ENCODE measurements at places on chromosomes 2 and 18.

DNA sequence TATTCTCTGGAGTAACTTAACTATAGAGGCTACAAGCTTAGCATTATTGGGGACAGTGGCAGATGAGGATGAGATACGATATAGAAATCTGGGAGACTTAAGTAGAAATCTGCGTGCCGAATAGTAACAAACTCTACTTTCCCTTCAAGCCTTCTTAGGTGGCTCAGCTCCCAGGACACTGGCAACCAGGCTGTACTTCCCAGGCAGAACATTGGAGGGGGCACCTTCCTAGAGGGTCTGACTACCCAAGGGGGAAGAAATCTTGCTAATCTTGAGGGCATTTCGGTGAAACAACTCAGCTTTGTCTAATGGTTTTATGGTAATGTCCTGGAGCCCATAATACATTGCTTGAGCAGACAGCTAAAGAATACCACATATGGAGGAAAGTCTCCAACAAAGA is 126.2 kb upstream of the DTNA start:
- no peak for DNase-seq

DNA sequence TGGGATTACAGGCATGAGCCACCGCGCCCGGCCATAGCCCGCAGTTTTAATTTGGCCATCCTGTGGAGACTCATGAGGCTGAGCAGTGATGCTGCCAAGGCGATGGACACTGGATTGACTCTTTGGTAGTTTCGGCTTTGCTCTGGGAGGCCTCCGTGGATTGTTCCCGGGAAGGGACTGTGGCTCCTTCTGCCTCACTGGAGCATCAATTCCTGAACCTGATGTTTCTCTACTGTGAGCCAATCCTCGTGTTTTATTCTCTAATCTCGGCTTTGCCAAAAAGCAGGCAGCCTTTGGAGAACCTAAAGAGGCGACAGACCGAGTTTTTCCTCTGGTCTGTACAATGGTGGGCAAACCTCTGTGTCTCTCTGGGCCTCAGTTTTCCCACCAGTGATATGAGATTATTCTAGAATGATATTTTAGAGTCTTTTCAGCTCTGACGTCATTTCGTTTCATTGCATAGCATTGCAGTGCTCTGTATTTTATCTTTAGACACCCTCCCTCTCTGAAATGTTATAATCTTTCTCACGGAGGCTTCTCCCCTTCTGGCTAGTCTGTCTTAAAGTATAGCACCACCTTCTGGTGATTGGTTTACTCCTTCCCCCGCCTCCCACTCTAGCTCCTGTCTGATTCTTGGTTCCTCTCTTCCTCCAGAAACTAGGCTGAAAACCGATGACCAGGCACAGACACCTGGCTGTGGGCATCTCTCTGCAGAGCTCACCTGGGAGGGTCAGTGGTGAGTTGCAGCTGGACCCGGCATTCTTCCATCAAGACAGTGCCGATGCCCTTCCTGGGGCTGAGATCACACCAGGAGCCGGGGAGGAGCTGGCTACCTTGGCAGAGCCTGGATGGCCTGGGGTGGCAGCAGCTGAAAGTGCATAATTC is 341.3 kb downstream of the MYCN start:
- peak; percentile 36 for DNase-seq

- no peak for DNase-seq
Observed at GRCh38 chr2:129080715-129081476, 762.2 kb upstream of the HS6ST1 start.

- DNase-seq = no peak
Observed at GRCh38 chr2:120258196-120258595, 5.5 kb downstream of the RALB start.

DNA sequence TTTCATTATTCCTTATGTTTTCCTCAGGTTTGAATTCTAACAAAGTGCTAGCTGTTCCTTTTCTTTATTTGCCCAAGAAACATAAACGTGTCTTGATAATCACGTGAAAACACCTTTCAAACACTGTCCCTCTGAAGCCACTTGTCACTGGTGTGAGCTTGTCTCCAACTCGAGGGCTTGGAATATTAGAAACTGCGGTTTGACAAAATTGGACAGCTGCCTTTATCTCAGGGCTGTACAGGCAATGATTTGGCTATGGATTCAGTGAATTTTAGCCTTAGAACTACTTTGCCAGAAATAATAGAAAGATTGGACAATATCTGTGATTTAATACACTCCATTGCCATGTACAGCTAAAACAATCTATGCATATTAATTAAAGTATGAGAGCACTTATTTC is 763.0 kb upstream of the ACVR2A start:
- DNase-seq = no peak

- no peak for DNase-seq
Observed at GRCh38 chr18:27430595-27430994, 245.5 kb upstream of the CHST9 start.

DNA sequence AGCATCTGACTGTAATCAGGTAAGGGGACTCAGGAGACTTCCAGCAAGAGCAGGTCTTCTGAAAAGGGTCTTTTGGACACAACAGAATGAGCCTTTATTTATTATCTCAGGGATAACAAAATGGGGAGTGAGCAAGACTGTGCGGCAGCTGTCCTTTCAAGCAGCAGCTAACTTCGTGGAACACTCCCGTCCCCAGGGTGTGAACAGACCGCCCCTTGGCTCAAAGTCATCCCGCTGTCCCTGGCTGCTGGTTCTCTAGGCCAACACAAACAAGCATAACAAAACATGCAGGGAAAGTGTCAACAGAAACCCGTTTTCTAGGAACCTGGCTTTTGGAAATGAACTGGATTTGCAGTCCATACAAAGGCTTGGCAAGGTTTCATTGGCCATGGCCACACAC is 787.9 kb upstream of the FANCL start:
- no peak for DNase-seq

DNA sequence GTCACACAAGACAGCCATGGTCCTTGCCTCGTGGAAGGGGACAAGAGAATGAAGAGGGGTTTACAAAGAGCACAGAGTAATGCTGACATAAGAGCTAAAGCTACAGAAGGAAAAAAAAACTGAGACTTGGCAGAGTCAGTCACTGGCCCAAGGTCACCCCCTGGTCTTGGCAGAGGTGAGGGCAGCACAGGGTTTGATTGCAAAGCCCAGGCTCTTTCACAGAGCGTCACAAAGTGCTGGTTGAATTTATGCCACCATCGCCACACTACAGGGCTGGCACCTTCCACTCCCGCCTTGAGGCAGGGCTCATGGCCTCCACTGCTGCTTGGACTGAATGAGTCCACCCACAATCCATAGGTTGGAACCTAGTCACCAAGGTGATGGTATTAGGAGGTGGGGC is 190.2 kb downstream of the INHBB start:
- no peak for DNase-seq

- DNase-seq = peak; percentile 25
Observed at GRCh38 chr2:151289972-151290866, 751 bp upstream of the NMI start.

DNA sequence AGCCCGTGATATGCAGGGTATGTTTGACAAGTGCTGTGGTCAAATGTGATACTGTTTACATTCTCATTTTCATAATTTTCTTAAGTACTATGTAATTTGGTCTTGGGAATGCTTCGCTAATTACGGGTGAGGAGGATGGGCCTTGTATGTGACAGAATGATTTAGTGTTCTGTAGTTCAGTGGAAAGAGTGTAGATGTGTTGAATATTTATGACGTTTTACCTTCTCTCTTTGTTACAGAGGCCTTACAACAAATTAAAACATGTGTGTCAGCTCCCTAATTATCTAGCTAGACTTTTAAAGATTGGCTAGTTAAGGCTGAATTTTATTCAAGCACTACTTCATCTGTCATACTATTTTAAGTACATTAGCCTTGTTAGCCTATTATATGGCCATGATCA is 10.6 kb upstream of the CHRNA1 start:
- no peak for DNase-seq

DNA sequence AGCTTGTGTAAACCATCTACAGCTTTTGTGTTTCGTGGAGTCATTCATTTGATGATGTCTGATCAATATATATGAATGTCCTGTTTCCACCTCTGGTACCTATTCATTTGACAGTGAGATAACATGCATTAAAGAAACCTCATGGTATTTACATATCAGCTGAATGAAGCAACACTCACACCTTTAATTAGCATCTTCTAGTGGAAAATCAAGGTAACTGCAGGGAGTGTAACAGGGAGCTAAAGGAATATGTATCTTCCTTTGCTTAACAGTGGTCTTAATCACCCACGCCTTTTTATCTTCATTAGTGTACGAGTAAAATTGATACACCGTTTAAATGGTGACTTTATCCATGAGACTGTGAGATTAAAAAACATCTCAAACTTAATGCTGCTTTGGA is 15.6 kb downstream of the SLC39A10 start:
- no peak for DNase-seq
